ENCODE measurements at places on chromosomes 2 and 18. TPM values are rescaled to one million over a fixed set of nuclear protein-coding genes. Genes with fewer than 3 reads are reported as not detected.

DNA sequence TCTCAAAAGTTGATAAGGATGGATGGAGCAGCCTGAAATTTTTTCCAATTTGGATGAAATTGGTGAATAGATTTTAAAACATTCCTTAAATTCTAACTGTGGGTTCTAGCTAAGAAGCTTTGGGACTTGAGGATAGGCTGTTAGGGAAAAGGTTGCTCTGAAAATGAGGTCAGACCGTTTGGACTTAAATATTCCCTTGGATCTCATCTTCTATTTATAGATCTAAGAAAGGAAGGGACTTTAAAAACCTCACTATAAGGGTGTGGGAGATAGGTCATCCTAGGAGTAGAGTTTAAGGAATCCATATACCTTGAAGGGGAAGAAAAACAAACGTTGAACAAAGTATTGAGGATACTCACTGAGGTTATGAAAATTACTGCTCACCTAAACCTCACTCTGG is 17.4 kb upstream of the SNORC start:
- H3K4me1 ChIP-seq: peaks cover 5% of the 10 kb centered on the region
- H3K27ac ChIP-seq: no peak overlapping the region
- H3K27me3 ChIP-seq: no peaks in the 10 kb centered on the region
- peaks cover 31% of the 10 kb centered on the region for H3K36me3 ChIP-seq
- no peak for DNase-seq

DNA sequence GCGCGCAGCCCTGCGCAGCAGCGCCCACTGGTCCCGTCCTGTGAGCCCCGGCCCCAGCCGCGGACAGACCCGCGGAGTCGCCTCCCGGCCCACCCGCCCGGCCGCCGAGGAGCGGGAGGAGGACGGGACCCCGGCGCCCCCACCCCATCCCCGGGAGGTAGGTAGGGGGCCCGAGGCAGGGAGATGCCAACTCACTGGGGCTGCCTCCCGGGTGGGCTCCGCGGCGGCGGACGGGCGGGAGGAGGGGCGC is 160 bp downstream of the SPTBN1 start:
- peaks cover 16% of the 10 kb centered on the region for H3K4me1 ChIP-seq
- H3K27me3 ChIP-seq: peaks cover 43% of the 10 kb centered on the region
- H3K27ac ChIP-seq: no peak overlapping the region
- no peak for DNase-seq

- no peaks in the 10 kb centered on the region for H3K4me1 ChIP-seq
- no peaks in the 10 kb centered on the region for H3K36me3 ChIP-seq
- DNase-seq: no peak
- no peaks in the 10 kb centered on the region for H3K27me3 ChIP-seq
- no peak overlapping the region for H3K4me3 ChIP-seq
- H3K27ac ChIP-seq: no peak overlapping the region
Observed at GRCh38 chr2:38794235-38794946, 16.4 kb downstream of the GEMIN6 start.

- peak overlapping the region; percentile 53 for H3K4me3 ChIP-seq
- no peak for DNase-seq
- no peaks in the 10 kb centered on the region for H3K27me3 ChIP-seq
- H3K4me1 ChIP-seq: peaks cover 45% of the 10 kb centered on the region
Observed at GRCh38 chr2:171320208-171320621, 113.6 kb downstream of the METTL8 start.

LRATD1 gene
- total RNA-seq: not detected

DNA sequence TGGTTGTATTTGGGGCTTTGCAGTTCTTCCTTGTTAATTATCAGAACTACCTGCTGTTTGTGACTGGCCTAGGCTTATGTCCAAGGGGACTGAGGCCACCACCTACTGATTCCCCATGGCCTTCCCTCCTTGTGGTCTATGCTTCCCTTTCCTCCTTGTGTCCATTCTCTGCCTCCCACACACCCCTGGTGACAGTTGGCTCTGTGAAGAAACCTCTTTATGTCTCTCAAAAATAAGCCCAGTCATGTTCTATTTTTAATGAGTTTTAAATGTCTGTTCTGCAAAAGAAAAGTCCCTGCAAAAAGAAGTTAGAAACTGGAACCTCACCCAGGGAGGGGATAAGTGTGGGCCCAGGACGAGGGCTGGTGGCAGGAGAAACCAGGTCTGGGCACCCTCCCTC is 105.0 kb downstream of the SMC6 start:
- H3K4me1 ChIP-seq: peaks cover 5% of the 10 kb centered on the region
- H3K27ac ChIP-seq: no peak overlapping the region
- no peak for DNase-seq
- no peaks in the 10 kb centered on the region for H3K36me3 ChIP-seq
- H3K4me3 ChIP-seq: no peak overlapping the region

GRCh38 chr2:69501301-69501700 is 64.1 kb upstream of the NFU1 start:
- peaks cover 42% of the 10 kb centered on the region for H3K4me1 ChIP-seq
- no peak for DNase-seq

DNA sequence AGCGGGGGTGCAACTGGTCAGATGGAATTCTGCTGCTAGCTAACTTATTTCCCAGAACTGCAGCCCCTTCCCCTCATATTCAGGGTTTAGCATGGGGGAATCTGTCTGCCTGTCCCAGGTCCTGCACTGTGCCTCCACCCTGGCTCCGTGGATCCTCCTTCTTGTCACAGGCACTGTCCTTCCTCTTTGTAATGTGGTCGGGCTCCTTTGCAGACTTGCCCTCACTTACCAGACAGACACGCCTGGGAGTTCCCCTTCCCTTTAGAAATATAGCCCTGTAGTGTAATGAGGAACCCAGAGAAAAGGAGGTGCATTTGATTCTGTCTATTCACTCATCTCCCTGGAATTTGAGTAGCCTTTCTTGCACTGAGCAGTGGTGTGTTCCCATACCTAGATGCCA is 108.7 kb downstream of the TRIM43 start:
- no peaks in the 10 kb centered on the region for H3K36me3 ChIP-seq
- DNase-seq: no peak
- no peak overlapping the region for H3K4me3 ChIP-seq

GRCh38 chr2:96505231-96505889 is at the start of gene NEURL3:
Gene NEURL3 (minus strand): TSS chr2:96505357. CDS start chr2:96505286, 71 bp downstream.
- DNase-seq: no peak
- no peak within 1 kb of the TSS for H3K4me3 ChIP-seq
- H3K27me3 ChIP-seq: peaks cover 13% of the 10 kb centered on the region
- H3K27ac ChIP-seq: no peak within 1 kb of the TSS

ELAC1 gene
- 5.1 TPM for total RNA-seq

DNA sequence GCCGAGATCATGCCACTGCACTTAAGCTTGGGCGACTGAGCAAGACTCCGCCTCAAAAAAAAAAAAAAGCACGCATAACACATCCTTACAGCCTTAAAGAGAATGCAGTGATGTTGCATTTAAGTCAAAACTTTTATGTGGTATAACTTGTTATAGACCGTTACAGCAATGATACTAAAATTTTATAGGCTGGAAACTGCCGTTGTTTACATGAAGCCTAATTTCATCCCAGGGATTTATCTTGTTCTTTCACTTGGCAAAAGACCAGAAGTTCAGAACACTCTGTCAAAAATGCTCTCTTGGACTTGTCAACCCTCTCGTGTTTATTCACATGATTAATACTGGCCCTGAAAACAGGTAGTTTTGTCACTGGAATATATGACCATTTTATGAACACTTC is 7.4 kb downstream of the GNAL start:
- H3K36me3 ChIP-seq: no peaks in the 10 kb centered on the region
- H3K4me1 ChIP-seq: no peaks in the 10 kb centered on the region
- no peak overlapping the region for H3K27ac ChIP-seq
- H3K4me3 ChIP-seq: no peak overlapping the region
- peaks cover 34% of the 10 kb centered on the region for H3K27me3 ChIP-seq

- no peaks in the 10 kb centered on the region for H3K36me3 ChIP-seq
- H3K4me3 ChIP-seq: no peak overlapping the region
- no peak overlapping the region for H3K27ac ChIP-seq
- DNase-seq: no peak
- no peaks in the 10 kb centered on the region for H3K4me1 ChIP-seq
- H3K27me3 ChIP-seq: no peaks in the 10 kb centered on the region
Observed at GRCh38 chr2:29072971-29073725, 1.2 kb downstream of the PCARE start.

DNA sequence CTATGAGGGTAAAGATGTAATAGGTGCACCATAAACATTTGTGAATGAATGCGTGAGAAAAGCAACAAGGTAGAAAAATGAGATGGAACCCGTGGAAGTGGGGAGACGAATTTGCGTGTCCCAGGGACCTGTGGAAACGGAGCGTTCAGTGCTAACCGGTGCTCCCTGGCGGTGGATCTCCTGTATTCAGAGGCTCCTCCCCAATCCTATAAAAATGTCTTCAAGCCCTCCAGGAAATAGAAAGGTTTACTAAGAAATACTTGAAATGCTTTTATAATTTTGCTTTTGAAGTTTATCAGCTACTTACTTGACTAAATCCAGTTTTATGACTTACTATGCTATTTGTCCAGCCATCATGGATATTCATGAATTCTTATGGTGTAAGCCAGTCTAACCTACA is 62.8 kb upstream of the RBM44 start:
- H3K27me3 ChIP-seq: no peaks in the 10 kb centered on the region
- H3K36me3 ChIP-seq: peaks cover 31% of the 10 kb centered on the region
- peaks cover 48% of the 10 kb centered on the region for H3K4me1 ChIP-seq
- H3K4me3 ChIP-seq: no peak overlapping the region
- no peak overlapping the region for H3K27ac ChIP-seq
- no peak for DNase-seq

GRCh38 chr2:12979066-12979465 is 262.3 kb downstream of the TRIB2 start:
- no peak overlapping the region for H3K4me3 ChIP-seq
- H3K36me3 ChIP-seq: no peaks in the 10 kb centered on the region
- peaks cover 17% of the 10 kb centered on the region for H3K27me3 ChIP-seq
- no peak overlapping the region for H3K27ac ChIP-seq

NT5DC4 gene
- not detected for total RNA-seq
